GM20000 (cell line): ENCODE measurements at places on chromosomes 4 and X.

DNA sequence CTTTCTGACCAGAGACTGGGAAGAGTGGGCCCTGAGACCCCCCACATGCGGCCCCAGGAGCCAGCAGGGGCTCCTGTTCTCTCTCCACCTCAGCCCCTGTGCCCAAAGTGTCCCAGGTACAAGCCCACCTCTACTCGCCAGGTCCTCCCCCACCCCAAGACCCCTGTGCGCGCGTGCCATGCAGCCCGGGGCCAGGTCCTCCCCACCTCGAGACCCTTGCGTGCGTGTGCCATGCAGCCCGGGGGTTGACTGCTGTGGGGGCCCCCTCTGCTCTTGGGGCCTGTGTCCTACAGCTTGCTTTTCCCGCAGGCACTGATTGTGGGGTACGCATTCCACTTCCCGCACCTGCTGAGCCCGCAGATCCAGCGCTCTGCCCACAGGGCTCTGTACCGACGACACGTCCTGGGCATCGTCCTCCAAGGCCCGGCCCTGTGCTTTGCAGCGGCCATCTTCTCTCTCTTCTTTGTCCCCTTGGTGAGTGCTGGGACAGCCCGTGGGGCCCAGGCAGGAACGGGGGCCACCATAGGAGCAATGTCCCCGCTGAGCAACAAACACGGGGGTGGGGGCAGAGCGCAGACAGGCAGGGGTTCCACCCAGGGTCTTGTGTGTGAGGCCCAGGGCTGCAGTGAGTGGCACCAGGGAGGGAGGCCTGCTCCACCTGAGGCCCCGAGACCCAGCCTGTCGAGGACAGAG, 20.3 kb downstream of the DGKQ start:
- DNase-seq, result no peak

DNA sequence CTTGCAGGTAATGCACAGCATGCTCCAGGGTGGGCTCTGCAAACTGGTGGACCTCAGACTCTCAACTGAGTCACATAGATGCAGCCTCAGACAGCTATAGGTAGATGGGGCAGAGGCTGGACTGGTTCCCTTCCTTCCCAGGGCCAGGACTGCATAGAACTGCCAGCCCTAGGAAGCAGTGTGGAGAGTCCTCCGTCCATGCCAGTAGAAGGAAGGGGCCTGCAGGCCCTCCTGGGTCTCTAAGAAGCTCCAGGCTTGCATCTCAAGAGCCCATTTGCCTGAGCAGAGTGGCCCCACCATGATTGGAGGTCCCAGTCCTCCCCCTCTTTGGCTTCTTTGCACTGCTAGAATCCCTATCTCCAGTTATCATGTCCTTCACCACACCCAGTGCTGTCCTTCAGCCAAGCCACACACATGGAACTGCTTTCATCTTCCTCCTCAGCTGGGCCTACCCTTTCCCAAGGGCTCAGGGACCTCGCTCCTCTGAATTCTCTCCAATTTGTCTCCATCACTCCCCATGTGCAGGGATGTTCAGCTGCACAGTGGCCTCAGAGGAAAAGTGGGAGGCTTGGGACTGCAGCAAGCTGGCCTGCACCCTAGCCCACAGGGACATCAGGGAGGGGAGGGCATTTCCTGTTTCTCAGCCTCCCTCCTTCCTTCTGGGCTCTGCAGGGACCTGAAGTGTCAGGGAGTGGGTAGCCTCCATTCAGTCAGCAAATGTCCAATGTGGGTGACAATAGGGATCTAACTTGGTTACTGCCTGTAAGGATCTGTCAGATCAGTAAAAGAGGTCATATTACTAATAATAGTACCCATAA, 146.0 kb downstream of the PJA1 start:
- DNase-seq, result no peak

- no peak for DNase-seq
Measured at GRCh38 chr4:98568941-98569663, 89.3 kb downstream of the TSPAN5 start.

- no peak for DNase-seq
Measured at GRCh38 chr4:39587881-39588280, 50.8 kb downstream of the SMIM14 start.

GRCh38 chr4:123889507-123889906, 492.9 kb downstream of the SPRY1 start:
- no peak for DNase-seq

GRCh38 chr4:14054391-14054790, 426.9 kb upstream of the BOD1L1 start:
- DNase-seq, result no peak

- DNase-seq, result no peak
Measured at GRCh38 chrX:15696516-15696915, 31.9 kb upstream of the CLTRN start.

GRCh38 chr4:102575369-102576129, 74.4 kb downstream of the NFKB1 start:
- DNase-seq, result no peak

DNA sequence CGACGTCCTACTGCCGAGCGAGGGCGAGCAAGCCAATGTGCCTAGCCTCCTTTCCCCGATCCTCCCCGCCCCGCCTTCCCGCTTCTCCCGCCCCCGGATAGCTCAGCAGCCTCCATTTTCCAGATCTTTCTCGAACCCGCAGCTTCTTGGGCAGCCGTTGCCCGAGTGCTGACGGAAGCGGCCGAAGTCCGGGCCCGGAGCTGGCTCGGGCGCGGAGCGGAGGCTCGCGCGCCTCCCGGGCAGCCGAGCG, 172 bp upstream of the HSPA4L start:
- DNase-seq, result peak; percentile 95

DNA sequence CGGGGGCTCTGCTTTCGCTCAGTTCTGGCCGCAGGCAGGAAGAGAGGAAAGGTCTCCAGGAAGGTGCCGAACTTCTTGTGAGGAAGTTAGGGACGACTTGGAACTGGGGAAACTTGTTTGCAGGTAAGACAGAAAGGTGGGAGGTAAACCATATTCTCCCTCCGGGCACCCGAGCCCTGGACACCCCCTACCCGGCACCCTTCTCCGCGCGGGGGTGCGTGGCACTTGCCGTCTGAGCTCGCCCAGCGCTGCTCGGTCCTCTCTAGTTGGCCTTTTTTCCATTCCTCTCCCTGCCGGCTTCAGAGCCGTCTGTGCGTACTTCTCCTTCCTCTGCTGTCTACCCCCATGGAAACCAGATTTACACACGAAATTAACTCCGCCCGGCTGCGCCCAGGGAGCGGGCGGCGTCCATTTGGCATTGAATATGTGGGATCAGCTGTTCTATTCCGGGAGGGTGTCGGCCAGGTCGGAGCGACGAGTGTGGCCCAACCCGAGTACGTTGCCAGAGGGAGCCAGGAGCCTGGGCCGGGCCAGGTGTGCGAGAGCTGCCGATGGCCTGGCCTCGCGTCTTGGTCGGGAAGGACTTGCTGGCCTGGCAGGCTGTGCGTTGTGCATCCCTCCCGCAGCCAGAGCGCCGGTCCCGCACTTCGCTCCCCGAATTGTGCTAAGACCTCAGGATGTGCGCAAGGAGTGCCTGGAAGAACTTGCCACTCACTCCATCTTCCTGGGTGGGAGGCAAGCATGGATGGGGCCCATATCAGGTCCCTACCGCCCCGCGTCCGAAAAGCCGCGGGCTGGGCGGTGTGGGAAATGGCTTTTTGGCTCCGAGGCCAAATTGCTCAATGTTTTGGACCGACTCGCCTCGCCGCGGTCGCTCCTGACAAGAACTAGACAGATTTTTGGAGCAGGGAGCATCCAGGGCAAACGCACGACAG, 1.7 kb downstream of the PDGFRA start:
- DNase-seq, result peak; percentile 37

DNA sequence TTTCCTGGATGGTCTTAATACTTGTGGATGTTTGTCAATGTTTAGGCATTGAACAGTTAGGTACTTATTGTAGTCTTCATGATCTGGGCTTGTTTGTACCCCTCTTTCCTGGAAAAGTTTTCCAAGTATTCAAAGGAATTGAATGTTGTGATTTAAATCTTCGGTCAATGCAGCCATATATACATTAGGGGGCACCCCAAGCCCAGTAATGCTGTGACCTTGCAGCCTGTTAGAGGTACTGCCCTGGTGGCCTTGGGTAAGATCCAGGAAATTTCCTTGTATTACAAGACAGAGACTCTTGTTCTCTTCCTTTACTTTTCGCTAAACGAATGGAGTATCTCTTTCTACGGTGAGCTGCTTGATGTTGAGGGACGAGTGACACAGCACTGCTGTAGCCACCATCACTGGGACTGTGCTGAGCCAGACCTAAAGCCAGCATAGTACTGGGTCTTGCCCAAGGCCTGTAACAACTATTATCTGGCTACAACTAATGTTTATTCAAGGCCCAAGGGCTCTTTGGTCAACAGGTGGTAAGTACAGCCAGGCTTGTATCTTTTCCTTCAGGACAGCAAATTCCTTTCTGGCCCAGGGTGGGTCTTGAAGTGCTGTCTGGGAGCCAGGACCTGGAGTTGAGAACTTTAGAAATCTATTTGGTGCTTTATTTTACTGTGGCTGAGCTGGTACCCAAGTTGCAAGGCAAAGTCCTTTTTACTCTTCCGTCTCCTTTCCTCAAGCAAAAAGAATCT, 118.3 kb upstream of the ATOH1 start:
- DNase-seq, result peak; percentile 12

GRCh38 chr4:41256740-41257256, at the start of gene UCHL1:
Gene UCHL1, plus strand, starts transcription at chr4:41256928. Its CDS starts 49 bp downstream, at chr4:41256977.
- DNase-seq, result peak; percentile 30

DNA sequence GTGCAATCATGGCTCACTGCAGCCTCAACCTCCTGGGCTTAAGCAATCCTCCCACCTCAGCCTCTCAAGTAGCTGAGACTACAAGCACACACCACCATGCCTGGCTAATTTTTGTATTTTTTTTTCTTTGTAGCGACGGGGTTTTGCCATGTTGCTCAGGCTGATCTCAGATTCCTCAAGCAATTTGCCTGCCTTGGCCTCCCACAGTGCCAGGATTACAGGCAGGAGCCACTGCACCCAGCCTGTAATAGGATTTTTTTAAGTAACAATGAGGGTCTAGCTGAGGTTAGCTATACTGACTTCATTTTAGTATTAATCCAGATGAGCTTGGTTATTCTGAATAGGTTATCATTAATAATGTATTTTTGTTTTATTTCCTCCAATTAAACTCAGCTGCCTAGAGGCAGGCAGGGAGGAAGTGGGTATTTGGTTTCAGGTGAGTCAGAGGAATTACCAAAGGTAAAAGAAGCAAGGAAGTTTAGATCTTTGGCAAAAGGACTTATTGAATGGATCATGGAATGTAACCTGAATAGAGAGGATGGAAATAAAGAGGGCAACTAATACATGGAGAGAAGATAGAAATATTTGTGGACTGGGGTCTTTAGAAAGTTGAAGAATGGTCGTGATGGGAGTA, 1023.3 kb upstream of the TENM3 start:
- DNase-seq, result no peak

GRCh38 chrX:17613979-17614588, 123.2 kb upstream of the SCML1 start:
- DNase-seq, result no peak

DNA sequence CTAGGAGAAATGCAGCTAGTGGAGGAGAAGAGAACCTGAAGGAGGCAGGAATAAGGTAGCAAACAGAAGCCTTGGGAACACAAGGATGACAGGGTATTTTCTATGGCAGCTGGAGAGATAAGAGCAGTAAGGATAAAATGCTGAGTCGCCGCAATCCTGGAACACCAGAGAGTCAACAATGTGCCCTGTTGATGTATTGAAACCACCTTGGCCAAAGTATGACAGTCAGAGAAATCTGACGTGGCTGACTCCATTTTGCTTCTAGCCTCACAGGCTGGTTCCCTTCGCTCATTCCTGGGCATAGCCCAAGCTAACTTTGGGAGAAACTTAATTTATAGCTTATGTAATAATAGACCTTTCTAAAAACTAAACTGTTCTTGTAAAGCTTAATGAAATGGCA, 56.6 kb upstream of the C4orf54 start:
- DNase-seq, result no peak

- DNase-seq, result no peak
Measured at GRCh38 chr4:6526671-6527091, 48.3 kb upstream of the MAN2B2 start.

- DNase-seq, result no peak
Measured at GRCh38 chrX:101257448-101258258, 33.5 kb downstream of the TAF7L start.

DNA sequence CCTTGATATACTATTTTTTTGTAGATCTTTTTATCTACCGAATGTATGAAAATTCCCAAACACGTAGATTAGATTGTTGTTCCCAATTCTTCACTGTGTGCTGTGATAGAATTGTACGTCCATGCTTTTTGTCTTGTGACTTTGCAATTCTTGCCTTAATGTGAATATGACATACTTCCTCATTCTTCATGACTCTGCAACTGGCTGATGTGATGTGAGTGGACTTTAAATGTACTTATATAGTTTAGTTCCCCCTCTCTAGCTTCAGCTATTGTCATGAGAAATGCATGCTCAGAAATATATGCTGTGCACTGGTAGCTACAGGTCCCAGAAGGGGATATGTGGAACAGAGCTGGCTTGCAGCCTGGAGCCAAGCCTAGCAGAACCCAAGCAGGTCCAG, 89.4 kb downstream of the FTHL17 start:
- no peak for DNase-seq

DNA sequence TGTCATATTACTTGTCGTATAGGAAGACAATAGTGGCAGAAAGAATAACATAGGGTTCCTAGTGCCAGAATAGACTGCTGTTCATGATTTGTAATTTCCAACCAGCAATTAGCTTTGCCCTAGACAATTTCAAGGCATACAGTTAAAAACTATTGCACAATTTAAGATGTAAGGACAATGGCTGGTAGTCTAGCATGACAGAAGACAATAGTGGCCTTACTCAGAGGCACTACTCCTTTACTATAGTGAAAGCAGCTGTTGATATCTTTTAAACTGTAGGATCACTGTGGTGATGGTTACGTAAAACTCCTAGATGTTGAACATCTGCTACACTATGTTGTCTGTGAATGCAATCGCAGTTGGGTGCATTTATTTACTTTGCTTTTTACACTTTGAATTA, 234.5 kb downstream of the RBMX2 start:
- DNase-seq, result no peak

DNA sequence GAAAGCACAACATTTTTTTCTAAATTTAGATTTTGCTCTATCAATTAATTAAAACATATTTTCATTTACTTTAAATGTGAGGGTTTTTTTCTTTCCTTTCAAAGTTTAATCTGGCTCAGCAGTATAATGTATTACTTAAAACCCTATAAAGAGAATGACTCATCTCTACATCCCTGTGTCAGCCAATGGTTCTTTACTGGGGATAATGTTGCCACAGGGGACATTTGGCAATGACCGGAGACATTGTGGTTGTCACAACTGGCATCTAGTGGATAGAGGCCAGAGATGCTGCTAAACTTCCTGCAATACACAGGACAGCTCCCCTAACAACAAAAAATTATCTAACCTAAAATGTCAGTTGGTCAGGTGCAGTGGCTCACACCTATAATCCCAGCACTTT, 53.8 kb downstream of the SYNPO2 start:
- DNase-seq, result no peak

GRCh38 chr4:93183576-93183975, 645.0 kb upstream of the ATOH1 start:
- no peak for DNase-seq
